ENCODE measurements at places on chromosomes 16 and 17. TPM values are rescaled to one million over a fixed set of nuclear protein-coding genes. Genes with fewer than 3 reads are reported as not detected.

GRCh38 chr16:84816485-84816884, 3.3 kb upstream of the CRISPLD2 start:
- no peak for DNase-seq
- H3K4me1 ChIP-seq: no peaks in the 10 kb centered on the region
- no peak overlapping the region for H3K4me3 ChIP-seq
- no peaks in the 10 kb centered on the region for H3K27me3 ChIP-seq
- no peak overlapping the region for H3K27ac ChIP-seq

- no peaks in the 10 kb centered on the region for H3K27me3 ChIP-seq
- no peak overlapping the region for H3K4me3 ChIP-seq
- no peaks in the 10 kb centered on the region for H3K36me3 ChIP-seq
- H3K27ac ChIP-seq: no peak overlapping the region
- DNase-seq: no peak
Measured at GRCh38 chr17:76365256-76365903, 11.7 kb upstream of the PRPSAP1 start.

- no peaks in the 10 kb centered on the region for H3K27me3 ChIP-seq
- no peak overlapping the region for H3K4me3 ChIP-seq
- H3K4me1 ChIP-seq: no peaks in the 10 kb centered on the region
- no peak for DNase-seq
Measured at GRCh38 chr16:59881376-59881775, 1147.3 kb upstream of the GOT2 start.

- H3K4me1 ChIP-seq: peaks cover 54% of the 10 kb centered on the region
- H3K27ac ChIP-seq: peak overlapping the region; percentile 97
- no peaks in the 10 kb centered on the region for H3K27me3 ChIP-seq
- DNase-seq: no peak
- H3K36me3 ChIP-seq: no peaks in the 10 kb centered on the region
- peak overlapping the region; percentile 93 for H3K4me3 ChIP-seq
Measured at GRCh38 chr16:89507214-89507833, 879 bp upstream of the SPG7 start.

The SPNS2 gene
- total RNA-seq: 25.5 TPM

The TBC1D3E gene
- not detected for total RNA-seq

The PRSS33 gene
- not detected for total RNA-seq

The DHRS13 gene
- total RNA-seq: 6.7 TPM

- no peaks in the 10 kb centered on the region for H3K27me3 ChIP-seq
- no peaks in the 10 kb centered on the region for H3K4me1 ChIP-seq
- H3K27ac ChIP-seq: no peak overlapping the region
- peak; percentile 77 for DNase-seq
Measured at GRCh38 chr16:15907863-15908478, 19.6 kb upstream of the CEP20 start.

DNA sequence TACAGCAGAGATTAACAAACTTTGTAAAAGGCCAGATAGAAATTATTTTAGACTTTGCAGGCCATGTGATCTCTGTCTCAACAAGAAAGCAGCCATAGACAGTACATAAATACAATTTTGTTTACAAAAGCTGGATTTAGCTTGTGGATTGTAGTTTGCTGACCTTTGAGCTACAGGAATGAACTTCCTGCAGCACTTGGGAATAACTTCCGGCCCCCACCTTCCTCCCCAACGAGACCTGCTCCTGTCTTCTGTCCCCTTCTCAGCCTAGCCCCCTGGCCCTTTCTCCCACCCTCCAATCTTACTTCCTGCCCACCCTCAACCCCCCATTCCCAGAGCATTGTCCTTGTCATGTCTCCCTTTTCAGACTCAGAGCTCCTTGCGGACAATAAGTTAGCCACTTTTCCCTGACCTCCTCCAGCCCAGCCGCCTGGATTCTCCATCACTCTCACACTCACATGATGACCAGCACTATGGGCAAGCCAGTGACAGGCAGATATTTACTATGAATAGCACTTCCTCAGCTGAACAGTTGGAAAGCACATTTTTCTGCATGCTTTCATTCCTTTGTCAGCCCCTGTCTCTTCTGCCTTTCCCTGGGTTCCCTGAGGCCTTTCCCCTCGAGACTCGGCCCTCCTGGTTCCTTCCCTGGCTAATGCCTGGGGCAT, 27.6 kb upstream of the DLX3 start:
- H3K4me1 ChIP-seq: peaks cover 5% of the 10 kb centered on the region
- no peak overlapping the region for H3K4me3 ChIP-seq
- DNase-seq: peak; percentile 31
- no peaks in the 10 kb centered on the region for H3K36me3 ChIP-seq
- no peaks in the 10 kb centered on the region for H3K27me3 ChIP-seq

GRCh38 chr16:79845033-79845733, 244.6 kb upstream of the MAF start:
- H3K27me3 ChIP-seq: no peaks in the 10 kb centered on the region
- H3K36me3 ChIP-seq: no peaks in the 10 kb centered on the region
- peaks cover 3% of the 10 kb centered on the region for H3K4me1 ChIP-seq
- no peak overlapping the region for H3K27ac ChIP-seq
- H3K4me3 ChIP-seq: no peak overlapping the region
- no peak for DNase-seq

GRCh38 chr17:79415909-79416308, 194.9 kb downstream of the RBFOX3 start:
- no peak overlapping the region for H3K27ac ChIP-seq
- H3K4me3 ChIP-seq: no peak overlapping the region
- H3K4me1 ChIP-seq: no peaks in the 10 kb centered on the region
- H3K27me3 ChIP-seq: no peaks in the 10 kb centered on the region

DNA sequence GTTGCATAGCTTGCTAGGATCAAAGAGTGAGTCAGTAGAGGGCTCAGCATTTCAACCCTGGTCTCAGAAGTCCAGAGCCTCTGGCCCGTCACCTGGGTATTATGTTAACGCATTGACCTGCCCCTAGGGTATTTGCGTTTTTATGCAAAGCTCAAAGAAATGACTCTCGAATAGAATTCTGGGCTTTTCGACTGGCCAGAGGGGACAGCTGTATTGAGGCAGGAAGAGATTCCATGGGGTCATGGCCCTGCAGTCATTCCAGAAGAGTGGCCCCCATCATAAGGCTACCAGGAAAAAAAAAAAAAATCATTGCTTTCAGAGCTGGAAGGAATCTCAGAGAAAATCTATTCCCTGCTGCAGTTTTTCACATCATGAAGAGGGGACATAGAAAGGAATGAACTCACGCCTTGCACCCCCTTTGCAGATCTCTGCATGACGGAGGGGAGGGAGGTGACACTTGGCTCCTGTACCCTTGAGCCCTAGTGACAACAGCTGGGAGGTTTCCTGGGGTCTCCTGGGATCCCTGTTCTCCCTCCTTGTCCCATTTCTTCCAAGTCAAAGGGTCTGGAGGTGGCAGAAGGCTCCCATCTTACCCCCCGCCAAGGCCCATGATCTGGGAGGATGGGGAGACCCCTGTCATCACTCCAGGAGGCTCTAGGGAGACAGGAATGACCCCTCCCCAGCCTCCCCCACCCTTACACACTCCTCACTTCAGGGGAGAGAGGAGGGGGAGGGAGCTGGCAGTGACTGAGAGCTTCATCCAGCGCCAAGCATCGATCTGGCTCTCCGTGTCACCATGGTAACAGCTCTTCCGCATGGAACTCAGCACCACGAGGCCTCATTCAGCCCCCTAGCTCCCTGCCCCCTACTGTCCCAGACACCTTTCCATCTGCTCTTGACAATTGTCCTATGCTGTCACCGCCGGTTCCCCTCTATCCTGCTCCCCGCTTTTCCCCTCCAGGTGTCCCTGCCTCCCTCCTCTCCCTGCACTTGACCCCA, 35.8 kb downstream of the GP2 start:
- DNase-seq: no peak
- H3K27ac ChIP-seq: no peak overlapping the region
- H3K4me1 ChIP-seq: no peaks in the 10 kb centered on the region
- no peaks in the 10 kb centered on the region for H3K36me3 ChIP-seq

GRCh38 chr17:17710728-17711541, 29.7 kb downstream of the RAI1 start:
- no peak overlapping the region for H3K4me3 ChIP-seq
- H3K4me1 ChIP-seq: no peaks in the 10 kb centered on the region
- no peaks in the 10 kb centered on the region for H3K36me3 ChIP-seq
- H3K27me3 ChIP-seq: no peaks in the 10 kb centered on the region
- DNase-seq: peak; percentile 75

DNA sequence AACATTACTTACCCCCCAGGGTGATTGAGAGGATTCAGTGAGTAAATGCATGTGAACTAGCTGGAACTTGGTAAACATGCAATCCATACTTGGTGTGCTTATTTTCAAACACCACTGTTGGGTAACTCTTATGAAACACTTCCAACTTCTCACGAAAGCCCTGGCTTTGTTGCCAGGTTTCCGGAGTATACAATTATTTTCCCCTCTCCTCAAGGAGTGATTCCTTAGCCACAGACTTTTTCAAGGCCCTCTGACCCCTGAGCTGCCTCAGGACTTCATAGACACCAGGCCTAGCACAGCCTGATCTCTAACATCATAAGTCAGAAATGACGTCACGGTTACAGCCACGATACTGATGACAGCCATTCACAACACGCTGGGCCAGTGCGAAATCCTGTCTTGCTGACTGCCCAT, 27.6 kb downstream of the HSD17B2 start:
- H3K27ac ChIP-seq: no peak overlapping the region
- H3K4me1 ChIP-seq: no peaks in the 10 kb centered on the region
- H3K27me3 ChIP-seq: no peaks in the 10 kb centered on the region
- H3K36me3 ChIP-seq: no peaks in the 10 kb centered on the region

- H3K4me3 ChIP-seq: no peak overlapping the region
- H3K36me3 ChIP-seq: no peaks in the 10 kb centered on the region
- no peaks in the 10 kb centered on the region for H3K27me3 ChIP-seq
- H3K4me1 ChIP-seq: no peaks in the 10 kb centered on the region
- DNase-seq: no peak
Measured at GRCh38 chr17:13078591-13079385, 61.0 kb upstream of the ELAC2 start.

GRCh38 chr17:45229681-45230409, 8.2 kb downstream of the FMNL1 start:
- no peaks in the 10 kb centered on the region for H3K27me3 ChIP-seq
- peak overlapping the region; percentile 89 for H3K27ac ChIP-seq
- no peaks in the 10 kb centered on the region for H3K4me1 ChIP-seq
- no peak for DNase-seq

DNA sequence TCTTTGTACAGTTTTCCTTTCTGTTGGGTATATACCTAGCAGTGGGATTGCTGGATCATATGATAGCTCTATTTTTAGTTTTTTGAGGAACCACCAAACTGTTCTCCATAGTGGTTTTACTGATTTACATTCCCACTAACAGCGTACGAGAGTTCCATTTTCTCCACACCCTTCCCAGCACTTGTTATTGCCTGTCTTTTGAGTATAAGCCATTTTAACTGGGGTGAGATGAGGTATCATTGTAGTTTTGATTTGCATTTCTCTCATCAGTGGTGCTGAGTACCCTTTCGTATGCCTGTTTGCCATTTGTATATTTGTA, 887 bp upstream of the EVI2B start:
- no peaks in the 10 kb centered on the region for H3K36me3 ChIP-seq
- H3K27me3 ChIP-seq: no peaks in the 10 kb centered on the region
- H3K27ac ChIP-seq: peak overlapping the region; percentile 83
- DNase-seq: no peak

DNA sequence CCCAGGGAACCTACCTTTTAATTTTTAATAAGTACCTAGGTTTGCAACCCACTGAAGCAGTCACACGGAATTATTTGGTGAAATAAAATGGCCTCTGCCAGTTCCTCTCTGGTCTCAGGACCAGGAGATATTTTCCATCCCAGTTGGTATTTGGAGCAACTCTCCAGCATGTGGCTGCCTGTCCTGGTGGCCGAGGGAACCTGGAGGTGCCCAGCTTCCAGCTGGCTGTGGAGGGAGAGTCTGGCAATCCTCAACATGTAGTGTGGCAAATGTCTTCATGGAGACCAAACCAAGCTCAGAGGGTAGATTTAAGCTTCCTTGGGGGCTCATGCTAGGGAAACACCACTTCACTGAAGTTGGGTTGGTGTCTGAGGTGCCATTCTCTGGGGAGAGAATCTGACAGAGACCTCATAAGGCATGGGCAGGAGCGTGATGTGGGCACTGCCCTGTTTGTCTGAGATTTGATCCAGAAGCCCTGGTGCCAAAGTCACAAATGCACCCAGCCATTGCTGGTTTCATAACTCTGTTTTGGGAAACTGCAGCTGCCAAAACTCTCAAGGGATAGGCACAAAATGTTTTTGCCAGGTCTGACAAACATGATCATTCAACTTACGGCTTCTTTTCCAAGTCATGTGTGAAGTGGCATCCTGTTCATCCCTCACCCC, 2.8 kb downstream of the MT1X start:
- DNase-seq: no peak
- no peak overlapping the region for H3K4me3 ChIP-seq
- no peaks in the 10 kb centered on the region for H3K27me3 ChIP-seq
- no peaks in the 10 kb centered on the region for H3K36me3 ChIP-seq
- no peak overlapping the region for H3K27ac ChIP-seq

DNA sequence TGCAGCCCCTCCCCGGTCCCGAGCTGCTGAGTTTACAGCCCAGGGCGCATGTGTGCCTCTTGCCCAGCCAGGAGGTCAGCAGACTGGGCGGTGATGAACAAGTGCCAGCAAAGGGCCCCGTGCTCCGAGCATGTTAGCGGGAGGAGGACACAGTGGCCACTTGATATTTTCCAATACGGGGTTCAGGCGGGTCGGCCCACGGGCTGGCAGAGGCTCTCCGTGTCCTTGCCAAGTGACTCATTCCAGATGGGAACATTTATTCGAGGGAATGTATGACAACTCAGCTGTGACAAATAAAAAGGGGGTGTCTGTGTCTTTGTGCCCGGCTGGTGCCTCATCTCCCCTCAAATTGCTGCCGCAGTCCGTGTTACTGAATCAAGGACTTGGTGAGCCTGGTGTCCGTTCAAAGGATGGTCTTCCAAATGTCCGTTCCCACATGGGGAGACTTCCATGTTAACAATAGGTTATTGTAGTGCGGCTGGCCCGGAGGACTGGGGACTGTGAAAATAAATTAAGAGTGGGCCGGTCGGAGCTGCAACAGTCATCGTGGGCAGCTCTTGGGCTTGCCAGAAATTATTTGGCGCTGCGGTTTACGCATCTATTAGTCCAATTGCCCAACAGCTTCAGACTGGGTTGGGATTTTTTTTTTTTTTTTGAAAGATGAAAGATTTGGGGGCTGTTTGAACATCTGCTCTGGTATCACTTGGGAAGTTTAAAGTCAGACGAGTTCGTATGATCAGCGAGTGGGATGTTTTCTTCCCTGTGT, 174.0 kb upstream of the CIBAR2 start:
- no peaks in the 10 kb centered on the region for H3K36me3 ChIP-seq
- no peaks in the 10 kb centered on the region for H3K27me3 ChIP-seq
- peak overlapping the region; percentile 54 for H3K27ac ChIP-seq
- DNase-seq: no peak
- H3K4me3 ChIP-seq: no peak overlapping the region

DNA sequence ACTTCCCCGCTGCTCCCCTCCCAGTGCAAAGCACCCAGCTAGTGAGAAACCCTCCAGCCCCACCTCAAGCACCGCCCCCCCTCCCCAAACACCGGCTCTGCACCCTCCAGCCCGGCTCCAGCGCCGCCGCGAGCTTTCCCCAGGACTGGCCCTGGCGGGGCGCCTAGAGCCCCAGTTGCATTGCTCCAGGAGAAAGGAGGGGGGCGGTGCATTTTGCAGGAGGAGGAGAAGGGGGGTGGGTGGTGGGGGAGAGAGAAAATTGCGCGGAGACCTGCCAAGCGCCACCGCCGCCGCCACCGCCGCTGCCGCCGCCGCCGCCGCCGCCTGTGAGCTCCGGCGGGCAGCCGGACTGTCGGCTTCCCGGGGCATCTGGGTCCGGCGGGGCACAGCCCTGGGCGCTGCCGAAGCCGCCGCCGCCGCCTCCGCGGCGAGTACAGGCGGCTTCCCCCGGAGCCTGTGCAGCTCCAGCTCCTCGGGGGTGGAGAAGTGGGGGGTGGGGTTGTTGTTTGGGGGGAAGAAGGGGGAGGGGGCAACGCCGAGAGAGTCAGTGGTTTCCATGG, 333 bp upstream of the NOG start:
- H3K4me1 ChIP-seq: peaks cover 51% of the 10 kb centered on the region
- no peaks in the 10 kb centered on the region for H3K36me3 ChIP-seq
- H3K27me3 ChIP-seq: no peaks in the 10 kb centered on the region
- peak overlapping the region; percentile 29 for H3K4me3 ChIP-seq
- H3K27ac ChIP-seq: peak overlapping the region; percentile 33

The HS3ST3B1 gene
- total RNA-seq: 3.3 TPM

All from Peyer's patch (tissue), 4 donors.